ENCODE measurements at places on chromosomes 11 and 22.

DNA sequence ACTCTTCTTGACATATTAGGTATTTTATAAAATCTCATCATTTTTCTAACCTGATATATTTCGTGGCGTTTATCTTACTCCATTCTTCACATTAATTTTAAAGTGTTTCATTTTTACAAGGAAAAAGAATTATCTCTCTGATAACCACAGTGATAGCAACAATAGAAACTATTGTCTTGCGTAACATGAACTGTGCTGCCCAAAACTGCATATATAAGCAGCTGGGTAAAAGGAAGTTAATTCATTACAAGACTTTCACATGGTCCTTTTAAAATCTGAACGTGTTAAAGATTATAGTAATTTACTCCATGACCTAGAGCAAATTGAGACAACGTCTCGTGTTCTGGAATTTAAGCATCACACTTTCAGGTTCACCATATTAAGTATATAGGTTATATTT lies 210.4 kb upstream of the GRIA4 start:
- DNase-seq, result no peak

- DNase-seq, result no peak
These were observed 10.1 kb downstream of the C11orf87 start for GRCh38 chr11:109432105-109432504.

- DNase-seq, result no peak
These were observed 2.6 kb upstream of the LTO1 start for GRCh38 chr11:69677749-69678148.

DNA sequence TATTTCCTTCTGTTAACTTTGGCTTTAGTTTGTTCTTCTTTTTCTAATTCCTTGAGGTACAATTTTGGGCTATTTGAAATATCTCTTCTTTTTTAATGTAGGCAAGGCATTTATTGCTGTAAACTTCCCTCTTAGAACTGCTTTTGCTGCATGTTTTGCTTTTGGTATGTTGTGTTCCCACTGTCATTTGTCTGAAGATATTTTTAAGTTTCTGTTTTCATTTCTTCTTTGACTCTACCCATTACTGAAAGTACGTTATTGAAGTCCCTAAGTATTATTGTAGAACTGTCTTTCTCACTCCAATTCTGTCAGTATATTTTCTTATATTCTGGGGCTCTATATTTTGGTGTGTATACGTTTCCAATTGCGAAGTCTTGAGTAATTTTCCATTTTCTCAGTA lies 77.9 kb downstream of the KCNQ1OT1 start:
- no peak for DNase-seq

DNA sequence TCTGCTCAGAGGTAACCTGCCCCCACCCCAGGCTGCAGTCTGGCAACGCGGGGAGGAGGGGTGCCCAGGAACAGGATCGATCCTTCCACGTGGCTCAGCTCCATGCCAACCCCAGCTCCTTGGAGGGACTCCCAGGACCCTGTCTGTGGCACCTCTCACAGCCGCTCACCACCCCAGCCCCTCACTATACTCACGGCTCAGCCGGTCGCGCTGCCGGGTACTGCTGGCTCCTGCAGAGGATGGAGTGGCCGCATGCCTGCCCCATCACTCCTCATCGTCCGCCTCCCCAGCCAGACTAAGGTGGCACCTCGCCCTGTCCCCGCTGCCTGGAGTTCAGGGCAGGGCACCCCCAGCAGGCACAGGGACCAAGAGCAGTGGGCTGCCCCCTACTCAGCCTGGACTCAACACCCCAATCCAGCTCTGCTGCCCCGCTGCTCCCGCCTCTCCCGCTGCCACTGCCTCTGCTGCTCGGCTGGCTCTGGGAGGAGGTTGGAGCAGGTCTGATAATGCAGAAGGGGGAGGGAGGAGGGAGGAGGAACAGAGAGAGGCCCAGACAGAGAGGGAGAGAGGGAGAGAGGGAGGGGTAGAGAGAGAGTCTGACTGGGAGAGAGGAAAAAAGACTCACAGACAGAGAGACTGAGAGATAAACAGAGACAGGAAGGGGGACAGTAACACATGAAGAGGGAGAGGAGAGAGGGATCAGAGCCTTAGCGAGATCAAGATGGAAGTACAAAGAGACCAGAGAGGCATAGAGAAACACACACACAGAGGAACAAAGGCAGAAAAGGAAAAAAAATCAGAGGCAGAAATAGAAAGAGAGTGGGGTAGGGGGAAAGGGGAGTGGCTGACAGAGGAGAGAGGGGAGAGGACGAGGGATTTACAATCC lies at the start of gene PDE2A:
TSS of gene PDE2A (minus strand) at position 480 of the 886 bp plus-strand sequence. CDS start at position 265, 215 bp downstream.
- no peak for DNase-seq

Measured in stimulated activated CD8-positive, alpha-beta memory T cell treated with anti-CD3 and anti-CD28 coated beads, Interleukin-7, amount 100 ng/mL, for 48 hours (primary cell).